ENCODE measurements at places on chromosomes 16 and 17.

GRCh38 chr17:2197271-2197670, 106.3 kb downstream of the SMG6 start:
- no peak for DNase-seq

DNA sequence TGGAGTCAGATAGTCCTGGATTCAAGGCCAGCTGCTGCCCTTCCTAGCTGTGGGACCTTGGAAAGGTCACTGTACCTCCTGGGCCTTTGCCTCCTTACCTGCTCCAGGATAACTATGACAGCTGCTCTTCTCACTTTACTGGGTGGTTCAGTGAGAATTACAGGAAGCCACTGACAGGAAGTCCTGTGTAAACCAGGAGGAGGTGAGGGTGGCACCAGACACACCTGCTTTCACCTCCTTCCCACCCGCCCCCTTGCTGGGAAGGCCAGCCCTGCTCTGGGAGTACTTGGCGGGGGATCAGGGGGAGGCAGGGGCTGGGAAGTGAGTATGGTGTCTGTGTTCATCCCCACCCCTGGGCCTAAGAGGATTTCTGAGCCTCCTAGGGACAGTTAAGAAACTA, 42.6 kb downstream of the CPNE2 start:
- no peak for DNase-seq

DNA sequence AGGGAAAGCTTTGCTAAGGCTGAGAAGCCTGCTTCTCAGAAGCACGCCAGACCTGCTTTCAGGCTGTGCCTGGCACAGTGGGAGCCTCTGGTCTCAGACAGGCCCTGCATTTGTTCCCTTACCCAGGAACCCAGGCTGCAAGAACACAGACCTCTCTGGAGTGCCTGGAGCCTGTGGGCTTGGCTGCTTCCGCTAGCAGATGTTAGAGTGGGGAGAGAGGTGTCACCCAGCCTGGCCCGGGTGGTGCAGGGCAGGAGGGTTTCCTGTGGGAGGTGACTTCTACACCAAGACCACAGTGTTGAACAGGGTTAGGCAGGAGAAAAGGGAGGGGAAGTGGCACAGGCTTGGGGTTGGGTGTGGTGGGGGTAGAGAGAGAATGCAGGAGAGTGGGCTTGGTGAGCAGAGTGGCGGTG, 35.8 kb upstream of the ADGRG1 start:
- DNase-seq = no peak

- DNase-seq = no peak
Measured at GRCh38 chr16:7332611-7333010, at the start of gene RBFOX1. RBFOX1 (plus strand) TSS chr16:7332845.

DNA sequence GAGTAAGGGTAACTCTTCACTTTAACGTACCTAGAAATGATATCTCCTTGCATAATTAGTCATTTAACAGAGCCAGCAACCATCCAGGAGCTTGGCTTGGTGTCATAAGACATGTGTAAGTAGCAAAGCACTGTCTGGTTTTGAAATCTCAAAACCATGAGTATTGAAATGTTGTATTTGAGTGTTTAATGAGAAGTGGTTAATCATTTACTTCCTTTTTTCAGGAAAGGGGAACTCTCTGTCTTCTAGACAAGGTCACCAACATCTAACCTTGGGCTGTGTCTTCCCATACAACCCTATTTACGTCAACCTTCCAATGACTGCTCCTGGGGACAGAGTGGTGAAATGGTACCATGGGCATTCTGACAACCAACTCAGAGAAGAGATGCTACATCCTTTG, 27.1 kb downstream of the PMP22 start:
- DNase-seq = no peak

DNA sequence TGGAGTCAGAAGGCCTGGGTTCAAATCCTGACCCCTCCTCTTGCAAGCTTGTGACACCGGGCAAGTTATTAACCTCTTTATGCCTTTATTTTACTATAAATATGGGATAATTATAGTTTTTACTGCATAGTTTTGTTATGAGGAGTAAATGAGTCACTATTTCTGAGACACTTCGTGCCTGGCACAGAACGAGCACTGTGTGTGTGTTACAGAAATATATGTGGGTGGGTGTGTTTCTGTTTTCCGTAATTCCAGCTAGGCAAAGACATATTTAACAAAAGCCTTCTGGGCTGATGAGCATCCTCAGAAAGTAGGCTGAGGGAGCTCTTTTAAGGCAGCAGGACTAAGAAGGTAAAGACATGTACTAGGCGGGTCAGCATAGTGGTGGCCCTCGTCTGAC, 417.9 kb downstream of the MAF start:
- DNase-seq = no peak
